ENCODE measurements at places on chromosomes 1 and 21.

GRCh38 chr1:58813361-58813760 lies 29.5 kb upstream of the JUN start:
- no peak for DNase-seq

DNA sequence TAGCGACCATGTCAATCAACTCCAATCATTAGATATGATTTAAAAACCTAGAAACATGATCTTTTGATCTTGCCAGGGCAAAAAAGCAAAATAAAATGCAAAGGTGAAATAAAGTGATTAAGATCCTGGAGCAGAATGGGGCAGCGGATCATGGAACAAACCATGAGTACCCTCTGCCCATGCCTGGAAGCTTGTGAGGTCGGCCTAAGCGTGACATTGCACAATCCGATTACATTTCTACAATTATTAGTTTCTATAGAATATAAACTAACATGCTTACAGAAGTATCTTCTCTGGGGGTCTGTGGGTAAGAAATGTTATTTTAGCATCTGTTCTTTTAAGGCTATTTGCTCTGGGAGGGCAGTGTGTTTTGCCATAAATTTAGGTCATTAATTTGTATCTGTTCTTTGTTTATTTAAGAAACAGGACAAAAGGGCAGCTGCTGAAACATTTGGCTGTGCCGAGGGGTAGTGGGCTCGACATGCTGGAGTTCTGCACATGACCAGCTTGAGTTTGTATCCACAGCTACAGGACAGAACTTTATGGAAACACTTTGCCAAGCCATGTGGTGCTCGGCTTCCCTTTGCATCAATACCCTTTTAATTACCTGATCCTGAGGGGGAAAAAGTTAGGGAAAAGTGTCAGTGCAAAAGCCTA lies 55.9 kb downstream of the ZBTB18 start:
- DNase-seq: no peak

DNA sequence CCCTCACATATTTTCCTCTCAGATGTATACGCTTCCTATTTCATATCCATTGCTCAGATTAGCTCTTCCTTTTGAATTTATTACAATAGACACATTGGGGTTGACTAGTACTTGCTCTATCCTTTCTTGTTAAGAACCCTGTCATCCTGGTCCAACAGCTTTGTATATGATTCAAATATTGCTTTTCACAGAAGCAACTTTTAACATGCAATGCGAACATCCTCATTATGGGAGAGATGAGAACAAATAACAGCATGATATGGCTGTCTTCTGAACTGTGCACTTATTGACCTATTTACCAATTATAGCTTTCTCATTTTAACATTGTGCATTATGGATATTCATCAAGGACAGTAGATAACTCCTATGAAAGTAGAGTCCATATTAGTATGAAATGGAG lies 510.8 kb downstream of the PTPRC start:
- DNase-seq: no peak

GRCh38 chr1:27612718-27613117 lies 8.8 kb upstream of the AHDC1 start:
- DNase-seq: no peak

DNA sequence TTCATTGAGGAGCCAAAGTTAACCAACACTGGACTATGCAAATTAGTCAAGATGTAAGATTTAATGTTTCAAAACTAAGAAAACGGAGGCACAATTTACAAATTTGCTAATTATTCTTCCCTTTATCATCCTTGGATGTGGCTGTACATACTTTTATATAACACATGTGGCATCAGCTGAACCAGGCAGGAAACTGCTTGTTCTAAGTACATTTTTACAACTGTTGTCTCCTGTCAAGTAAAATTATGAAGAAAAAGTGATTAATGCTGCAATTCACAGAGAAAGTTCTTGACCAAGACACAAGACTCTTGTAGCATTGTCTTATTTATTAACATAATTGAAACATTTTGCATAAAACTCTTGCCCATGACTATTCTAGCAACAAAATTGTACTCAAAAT lies 61.9 kb downstream of the LAMC2 start:
- no peak for DNase-seq

GRCh38 chr1:28113242-28113572 lies 24.8 kb upstream of the EYA3 start:
- DNase-seq: no peak

- DNase-seq: no peak
Observed at GRCh38 chr1:108893141-108893530, 16.4 kb downstream of the GPSM2 start.

- DNase-seq: no peak
Observed at GRCh38 chr1:229224308-229224707, 46.6 kb upstream of the RAB4A start.

DNA sequence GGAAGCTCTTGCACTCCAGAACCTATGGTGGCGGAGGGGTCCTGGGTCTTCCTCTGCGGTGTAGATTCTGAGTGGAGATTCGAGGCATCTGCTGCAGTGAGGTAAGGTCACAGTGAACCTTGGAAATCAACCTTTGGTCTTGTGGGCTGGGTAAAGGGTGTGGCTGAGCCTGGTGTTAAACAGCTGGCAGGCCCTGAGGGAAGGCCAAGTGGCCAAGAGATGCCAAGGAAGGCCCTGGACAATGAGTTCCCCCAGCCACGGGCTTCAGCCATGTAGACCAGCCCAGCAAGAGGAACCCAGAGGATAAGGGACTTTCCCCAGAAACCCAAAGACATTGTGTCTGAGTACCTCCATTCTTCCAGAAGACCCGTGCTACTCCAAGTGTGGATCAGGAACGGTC lies 137.2 kb upstream of the ETS2 start:
- DNase-seq: no peak

DNA sequence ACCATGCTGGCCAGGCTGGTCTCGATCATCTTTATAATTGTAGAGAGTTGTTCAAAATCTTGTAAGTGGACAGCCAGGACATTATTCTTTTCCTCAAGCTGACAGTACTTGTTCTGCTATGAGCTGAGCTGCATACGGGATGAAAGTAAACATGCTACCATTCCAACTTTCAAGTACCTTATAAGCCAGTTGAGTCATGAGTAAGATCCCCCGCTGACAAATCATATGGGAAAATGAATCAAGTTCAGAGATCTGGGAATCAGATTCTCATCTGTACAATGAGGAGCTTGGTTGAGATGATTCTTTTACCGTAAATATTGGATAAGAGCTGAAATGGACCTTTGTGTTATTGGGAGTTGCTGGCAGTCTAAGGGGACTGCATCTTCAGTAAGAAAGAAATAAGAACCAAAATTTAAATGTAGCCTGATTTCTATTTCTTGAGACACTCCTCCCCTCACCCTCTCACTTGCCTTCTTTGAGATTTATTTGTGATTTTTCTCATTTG lies 62.7 kb downstream of the CENPF start:
- DNase-seq: no peak
